ENCODE measurements at places on chromosomes 7 and 10.

GRCh38 chr7:22213081-22213480 is 143.9 kb downstream of the RAPGEF5 start:
- DNase-seq = no peak

GRCh38 chr7:64098-64915 is 128.1 kb upstream of the FAM20C start:
- no peak for DNase-seq

GRCh38 chr7:143518941-143519340 is 41.3 kb downstream of the TAS2R41 start:
- DNase-seq = no peak

DNA sequence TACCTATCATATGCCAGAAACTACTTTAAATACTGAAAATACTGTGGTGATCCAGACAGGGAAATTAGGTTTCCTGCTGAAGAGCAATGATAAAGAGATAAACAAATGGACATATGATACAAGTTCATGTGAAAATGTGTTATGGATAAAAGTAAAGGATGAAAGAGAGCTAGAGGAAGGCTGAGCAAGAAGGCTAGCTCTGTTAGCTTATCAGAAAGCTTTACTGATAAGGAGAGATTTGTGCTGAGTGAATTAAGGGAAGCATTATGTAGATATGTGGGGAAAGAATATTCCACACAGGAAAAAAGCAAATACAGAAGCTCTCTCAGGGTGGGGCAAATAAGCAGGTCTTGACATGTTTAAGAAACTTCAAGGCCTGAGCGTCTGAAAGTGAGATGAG is 308.4 kb downstream of the HDAC9 start:
- DNase-seq = no peak

- DNase-seq = no peak
Observed at GRCh38 chr10:69693886-69694285, 63.8 kb downstream of the FAM241B start.

DNA sequence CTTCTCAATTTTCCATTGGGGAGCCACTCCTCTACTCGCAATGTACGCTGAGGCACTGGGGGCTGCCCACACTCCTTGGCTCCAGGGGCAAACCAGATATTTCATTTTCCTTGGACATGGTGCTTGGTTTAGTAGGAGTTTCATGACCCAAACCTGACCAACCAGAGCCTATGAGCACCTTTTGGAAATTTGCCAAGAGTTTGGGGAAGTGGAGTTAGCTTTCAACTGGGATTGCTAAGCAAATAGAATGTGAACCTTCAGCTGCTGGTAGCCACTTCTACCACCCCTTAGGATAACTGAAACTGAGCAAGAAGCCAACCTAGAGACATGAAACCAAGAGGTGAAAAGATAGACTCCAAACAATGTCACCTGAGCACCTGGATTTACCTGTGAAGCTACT is 74.9 kb upstream of the COL13A1 start:
- no peak for DNase-seq

- DNase-seq = no peak
Observed at GRCh38 chr7:94183891-94184290, 179.7 kb upstream of the BET1 start.

Measured in right cardiac atrium (tissue), 5 donors.